ENCODE measurements at places on chromosomes 4 and X.

GRCh38 chrX:153327561-153327960 lies 6.0 kb upstream of the PNMA6F start:
- no peak for DNase-seq

GRCh38 chrX:3522101-3522650 lies 175.7 kb upstream of the MXRA5 start:
- DNase-seq: no peak

- no peak for DNase-seq
These were observed 7.5 kb downstream of the IL13RA1 start for GRCh38 chrX:118734909-118735308.

- DNase-seq: no peak
These were observed 913.9 kb upstream of the NDST4 start for GRCh38 chr4:116027311-116027710.
